ENCODE measurements at places on chromosomes 6 and 20.

- no peak for DNase-seq
Measured at GRCh38 chr20:46931699-46932098, 37.1 kb downstream of the EYA2 start.

DNA sequence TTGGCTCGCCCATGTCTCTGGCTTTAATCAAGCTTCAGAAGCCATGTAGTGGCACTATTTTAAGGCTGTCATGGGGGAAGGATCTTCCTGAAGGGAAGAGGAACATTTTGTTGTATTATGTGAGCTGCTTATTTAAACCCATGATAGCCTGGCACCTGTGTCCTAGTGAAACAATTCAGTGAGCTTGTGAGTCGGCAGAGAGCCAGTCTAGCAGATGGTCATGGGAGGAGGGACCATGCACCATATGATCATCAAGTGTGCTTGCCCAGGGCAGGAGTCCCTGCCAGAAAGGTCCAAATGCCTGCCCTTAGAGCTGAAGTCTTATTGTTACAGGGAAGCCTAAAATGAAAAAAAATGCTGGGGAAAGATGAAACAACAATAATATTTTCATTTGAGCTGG lies 132.9 kb downstream of the PRDM13 start:
- DNase-seq, result no peak

DNA sequence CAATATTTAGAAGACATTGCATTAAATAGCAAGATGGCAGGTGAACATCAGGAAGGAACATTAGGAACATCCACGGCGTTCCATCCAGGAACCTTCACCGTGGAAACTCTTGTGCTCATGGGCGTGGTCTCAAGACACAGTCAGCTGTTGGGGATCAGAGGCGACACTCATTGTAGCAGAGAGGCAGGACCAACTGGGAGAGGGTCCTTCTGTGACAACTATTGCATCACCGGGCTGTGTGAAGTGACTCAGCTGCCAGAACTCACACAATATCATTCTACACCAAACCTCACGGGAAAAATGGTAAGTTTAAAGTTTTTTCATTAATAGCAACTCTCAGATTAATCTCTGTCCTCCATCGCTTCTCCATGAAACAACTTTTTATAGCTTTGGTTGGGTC lies 334.8 kb upstream of the SULF2 start:
- no peak for DNase-seq

DNA sequence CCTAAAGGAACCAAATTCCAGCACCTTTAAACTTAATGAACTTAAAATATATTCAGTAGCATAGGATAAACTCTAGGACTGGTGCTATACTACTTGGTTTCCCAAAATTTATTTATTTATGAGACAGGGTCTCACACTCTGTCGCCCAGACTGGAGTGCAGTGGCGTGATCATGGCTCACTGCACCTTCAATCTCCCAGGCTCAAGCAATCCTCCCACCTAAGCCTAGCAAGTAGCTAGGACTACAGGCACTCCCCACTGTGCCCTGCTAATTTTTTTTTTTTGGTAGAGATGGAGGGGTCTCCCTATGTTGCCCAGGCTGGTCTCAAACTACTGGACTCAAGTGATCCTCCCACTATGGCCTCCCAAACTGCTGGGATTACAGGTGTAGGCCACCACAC lies 21.4 kb downstream of the EIF2S2 start:
- DNase-seq, result no peak

- DNase-seq, result peak; percentile 53
Measured at GRCh38 chr6:106453756-106454367, 93.3 kb downstream of the CRYBG1 start.

DNA sequence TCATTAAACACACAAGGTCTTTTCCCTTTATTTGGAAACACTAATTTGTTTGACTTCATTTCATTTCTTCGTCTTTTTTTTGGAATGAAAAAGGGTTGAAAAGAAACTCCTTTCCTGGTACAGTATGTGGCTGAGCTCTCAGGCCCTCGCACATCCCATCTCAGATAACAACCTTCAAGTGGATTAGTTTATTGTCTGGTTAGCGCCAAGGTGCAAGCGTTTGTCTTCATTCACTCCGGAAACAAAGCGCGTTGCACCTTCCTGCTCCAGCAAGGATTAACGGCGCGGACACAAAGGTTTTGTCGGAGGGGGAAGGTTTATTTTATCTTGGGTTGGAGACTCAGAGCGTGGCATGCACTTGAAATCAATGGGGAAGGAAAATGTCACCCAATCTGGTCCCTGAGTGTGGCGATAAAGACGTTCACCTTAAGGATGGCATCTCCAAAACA lies 5.3 kb upstream of the NKX2-2 start:
- DNase-seq, result peak; percentile 27

Data from H9 (cell line).